Inflammatory macrophage (primary cell): ENCODE measurements at places on chromosomes 7 and 10.

GRCh38 chr7:74275401-74275881 lies 13.8 kb upstream of the CLIP2 start:
- peak; percentile 20 for DNase-seq

DNA sequence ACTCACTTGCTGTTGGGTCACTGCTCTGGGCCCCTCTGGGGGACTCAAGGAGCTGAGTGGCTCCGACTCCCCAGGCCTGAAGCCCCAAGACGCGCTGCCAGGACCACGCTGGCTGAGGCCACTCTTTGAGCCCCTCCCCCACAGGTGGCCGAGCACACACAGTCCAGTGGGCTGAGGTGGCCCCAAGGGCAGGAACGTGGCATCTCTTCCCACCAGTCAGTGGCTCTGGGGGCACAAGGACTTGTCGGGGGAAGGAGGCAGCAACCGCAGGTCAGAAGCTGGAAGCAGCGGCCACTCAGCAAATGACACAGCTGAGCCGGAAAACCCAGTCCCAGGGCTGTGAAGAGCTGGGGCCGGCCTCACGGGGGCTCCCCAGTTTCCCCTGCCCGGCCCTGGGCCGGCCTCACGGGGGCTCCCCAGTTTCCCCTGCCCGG lies 24.1 kb downstream of the GRIFIN start:
- peak; percentile 8 for DNase-seq

- peak; percentile 42 for DNase-seq
Observed at GRCh38 chr10:16891375-16892313, 74.4 kb upstream of the RSU1 start.

DNA sequence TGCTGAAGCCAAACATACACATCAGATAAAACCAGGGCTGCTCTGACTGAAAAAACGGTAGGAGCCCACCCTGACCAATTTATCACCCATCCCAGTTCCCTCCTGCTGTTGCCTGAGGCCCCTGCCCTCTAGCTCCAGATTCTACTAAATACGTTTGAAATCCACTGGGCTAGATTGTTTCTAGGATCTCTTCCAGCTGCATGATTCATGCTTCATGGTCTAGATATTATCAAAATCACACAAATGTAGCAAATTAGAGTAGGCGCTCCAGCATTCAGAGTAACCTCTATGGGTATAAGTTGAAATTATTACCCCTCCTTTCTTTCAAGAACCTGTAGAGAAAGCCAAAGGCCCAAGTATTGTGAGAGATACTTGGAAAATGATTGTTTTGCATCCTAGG lies 151.2 kb upstream of the FAM13C start:
- DNase-seq: no peak

DNA sequence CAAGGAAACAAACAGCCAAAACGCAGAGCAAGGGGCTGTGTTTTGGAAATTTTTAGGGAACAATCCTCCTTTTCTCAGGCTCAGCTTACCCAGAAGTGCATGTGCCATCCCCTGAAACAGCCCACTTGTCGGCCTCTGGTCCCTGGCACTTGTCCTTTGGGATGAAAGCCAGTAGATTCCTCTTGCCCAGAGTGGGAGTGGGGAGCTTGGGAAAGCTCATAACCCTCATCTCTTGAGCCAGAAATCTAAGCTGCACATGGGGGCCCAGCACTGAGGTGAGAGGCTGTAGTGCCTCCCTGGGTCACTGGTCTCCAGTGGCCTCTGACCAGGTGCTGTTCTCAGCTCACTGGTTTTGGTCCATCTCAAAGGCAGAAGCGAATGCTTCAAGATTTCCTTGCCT lies 150.3 kb downstream of the RNF216 start:
- no peak for DNase-seq

DNA sequence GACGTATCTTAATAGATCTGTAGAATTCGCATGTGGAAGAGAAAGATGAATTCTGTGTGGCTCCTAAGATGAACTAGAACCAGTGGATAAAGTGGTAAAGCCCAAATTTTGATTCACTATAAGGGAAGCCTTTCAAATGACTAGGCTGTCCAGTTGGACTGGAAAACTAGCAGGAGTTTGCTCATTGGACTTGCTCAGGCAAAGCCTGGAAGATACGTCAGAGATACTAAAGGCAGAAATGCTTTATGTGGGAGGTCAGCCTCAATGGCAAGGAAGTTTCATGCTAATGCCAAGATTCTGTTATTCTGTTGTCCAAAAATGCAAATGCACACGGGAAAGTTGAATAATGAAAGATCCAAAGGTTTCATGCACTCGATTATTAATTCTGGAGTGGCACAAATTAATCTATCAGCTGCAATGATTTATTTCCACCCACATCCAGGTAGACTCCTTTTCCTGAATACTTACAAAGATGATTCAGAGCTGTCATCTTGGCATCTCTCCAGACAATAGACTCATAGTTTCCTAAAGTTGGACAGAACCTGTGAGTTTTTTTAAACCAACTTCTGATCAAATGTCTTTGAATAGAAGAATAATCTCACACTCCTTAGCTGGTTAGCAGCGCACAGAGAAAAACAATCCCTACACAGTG lies 20.5 kb upstream of the PPP1R3C start:
- DNase-seq: no peak

- peak; percentile 42 for DNase-seq
Observed at GRCh38 chr7:30321882-30322192, 37.4 kb downstream of the ZNRF2 start.

DNA sequence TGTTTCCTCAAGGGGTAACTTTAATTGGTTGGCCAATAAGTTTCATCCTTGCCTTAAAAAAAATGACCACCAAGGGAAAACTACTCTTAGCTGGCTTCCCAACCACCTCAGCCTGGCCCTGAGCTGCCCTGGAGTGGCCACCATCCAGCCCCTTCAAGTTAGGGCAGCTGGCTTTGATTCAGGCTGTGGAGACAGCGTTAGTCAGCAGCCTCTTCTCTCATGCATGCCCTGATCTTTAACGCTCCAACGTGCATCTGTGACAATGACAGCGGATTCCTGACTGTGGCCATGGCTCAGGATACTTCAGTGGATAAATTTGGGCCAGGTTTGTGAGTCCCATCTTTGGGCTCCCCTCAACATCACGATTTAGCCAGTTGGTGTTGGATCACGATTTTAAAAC lies 111.6 kb downstream of the RBM20 start:
- no peak for DNase-seq

DNA sequence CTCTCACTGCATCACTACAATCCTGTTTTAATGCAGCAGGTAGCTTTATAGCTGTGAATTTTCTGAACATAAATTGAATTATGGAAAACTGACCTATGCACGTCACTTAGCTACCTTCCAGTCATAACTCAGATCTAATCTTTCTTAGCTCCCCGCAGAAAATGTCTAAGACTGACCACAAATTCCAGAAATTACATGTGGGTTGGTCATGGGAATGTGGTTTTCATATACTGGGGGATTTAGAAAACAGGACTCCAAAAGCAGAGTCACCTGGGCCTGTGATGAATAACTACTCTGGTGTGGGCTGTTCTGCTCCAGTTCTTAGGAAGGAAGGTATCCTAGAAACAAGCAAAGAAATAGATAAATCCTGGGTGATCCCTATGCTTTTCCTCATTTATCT lies 178.4 kb upstream of the LRRTM3 start:
- no peak for DNase-seq

- no peak for DNase-seq
Observed at GRCh38 chr7:77839919-77840318, 41.3 kb downstream of the PHTF2 start.

DNA sequence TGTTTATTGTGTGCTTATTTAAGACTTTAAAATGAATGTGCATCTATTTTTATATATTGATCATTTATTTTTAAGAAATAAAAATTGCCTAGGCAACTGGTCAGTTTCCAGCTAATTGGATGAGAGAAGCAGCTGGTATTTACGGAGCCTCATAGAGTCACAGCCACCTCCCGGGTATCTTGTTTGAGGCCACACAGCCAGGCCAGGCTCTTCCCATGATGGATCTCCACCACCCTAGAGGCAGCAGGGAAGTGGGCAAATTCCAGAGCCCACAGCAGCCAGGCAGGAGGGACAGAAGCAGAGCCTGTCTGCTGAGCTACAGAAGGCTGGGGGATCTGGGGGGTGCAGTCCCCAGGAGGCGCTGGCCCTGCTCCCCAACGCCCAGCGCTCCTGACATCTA lies 61.6 kb downstream of the CLEC2L start:
- DNase-seq: no peak

DNA sequence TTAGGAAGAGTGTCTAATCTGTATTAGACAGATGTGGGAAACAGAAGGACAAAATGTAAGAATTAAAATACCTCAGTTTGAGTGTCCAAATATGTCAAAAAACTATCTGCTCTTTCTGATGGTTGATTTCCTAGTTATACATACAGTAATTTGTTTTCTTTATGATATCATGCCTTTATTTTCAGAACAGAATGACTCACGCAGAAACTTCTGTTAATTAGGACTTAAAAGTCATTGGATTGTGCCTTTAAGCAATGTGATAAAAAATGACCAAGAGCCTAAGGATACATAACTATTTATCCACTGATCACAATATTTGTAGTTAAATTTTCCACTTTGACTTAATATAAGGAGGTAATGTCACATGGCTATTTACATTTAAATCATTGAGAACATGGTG lies 206.7 kb upstream of the PTPRZ1 start:
- DNase-seq: no peak

GRCh38 chr10:125020386-125020785 lies 78.5 kb downstream of the ZRANB1 start:
- no peak for DNase-seq

GRCh38 chr7:80542398-80542797 lies 30.5 kb upstream of the GNAT3 start:
- DNase-seq: no peak

DNA sequence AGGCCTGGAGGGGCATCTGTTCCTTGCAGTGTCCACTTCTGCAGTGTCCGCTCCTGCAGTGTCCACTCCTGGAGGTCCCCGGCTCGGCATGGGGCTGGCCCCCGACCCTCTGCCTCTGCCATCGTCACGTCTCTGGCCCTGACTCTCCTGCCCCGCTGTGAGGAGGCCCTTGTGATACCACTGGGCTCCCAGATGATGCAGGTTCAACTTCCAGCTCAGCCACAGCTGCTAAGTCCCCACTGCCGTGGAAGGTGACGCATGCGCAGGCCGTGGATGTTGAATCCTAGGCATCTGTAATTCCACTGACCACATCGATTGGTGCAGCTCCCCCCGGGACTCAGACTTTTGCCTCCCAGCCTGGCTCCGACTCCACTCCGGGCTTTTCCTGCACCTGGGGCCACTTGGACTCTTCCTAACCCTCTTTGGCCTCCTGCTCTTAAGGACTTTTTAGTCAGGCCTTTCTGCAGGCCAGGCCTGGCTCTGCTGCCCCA lies 95.1 kb downstream of the GLRX3 start:
- DNase-seq: no peak

DNA sequence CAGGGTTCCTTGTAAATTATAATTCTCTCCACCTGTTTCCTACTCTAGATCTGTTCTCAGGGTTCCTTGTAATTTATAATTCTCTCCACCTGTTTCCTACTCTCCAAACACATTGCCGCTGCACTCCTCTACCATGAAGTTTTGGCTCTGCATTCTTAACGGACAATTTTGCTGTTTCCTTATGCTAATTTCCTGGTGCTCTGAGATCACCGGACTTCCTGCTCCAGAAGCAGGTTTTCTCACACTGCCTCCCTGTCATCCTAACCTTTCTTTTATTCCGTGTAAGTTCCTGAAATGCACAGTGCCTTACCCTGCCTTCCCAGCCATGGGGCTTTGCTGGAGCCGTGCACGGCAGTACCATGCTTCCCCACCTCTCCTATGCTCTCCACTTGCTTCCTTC lies 256.8 kb downstream of the PLXNA4 start:
- no peak for DNase-seq

- DNase-seq: no peak
Observed at GRCh38 chr7:11185179-11185815, 211.6 kb downstream of the PHF14 start.

- DNase-seq: peak; percentile 33
Observed at GRCh38 chr7:2079332-2080059, 153.2 kb downstream of the MAD1L1 start.

- no peak for DNase-seq
Observed at GRCh38 chr7:38825721-38826440, 83.1 kb downstream of the VPS41 start.

DNA sequence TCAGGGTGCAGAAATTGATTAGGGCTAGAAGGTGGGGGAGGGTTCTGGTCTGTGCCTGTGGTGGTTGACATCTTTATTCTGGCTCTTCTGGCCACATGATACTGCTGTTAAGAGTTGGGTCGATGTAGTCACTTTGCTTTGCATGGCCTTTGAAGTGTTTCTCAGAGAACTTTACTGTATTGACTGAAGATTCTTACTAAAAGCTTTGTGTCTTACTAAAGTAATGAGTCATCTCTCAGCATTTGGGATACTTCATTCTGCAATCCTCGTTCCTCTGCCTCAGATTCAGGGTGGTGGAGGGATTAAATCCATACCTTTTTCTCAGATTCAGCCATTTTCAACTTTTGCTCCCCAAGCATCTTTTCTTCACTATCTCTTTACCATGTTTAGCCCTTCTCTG lies 38.6 kb downstream of the STEAP4 start:
- DNase-seq: peak; percentile 3
